ENCODE measurements at places on chromosomes 4 and X. TPM values are rescaled to one million over a fixed set of nuclear protein-coding genes. Genes with fewer than 3 reads are reported as not detected.

- no peak for DNase-seq
These were observed 69.5 kb downstream of the SLAIN2 start for GRCh38 chr4:48410812-48411211.

GRCh38 chr4:73066445-73066844, 3.1 kb downstream of the COX18 start:
- DNase-seq, result no peak

GRCh38 chrX:42686296-42686695, 91.7 kb downstream of the PPP1R2C start:
- no peak for DNase-seq

Gene ZNF141
- total RNA-seq, result 10.6 TPM
